ENCODE measurements at places on chromosomes 5 and 9.

DNA sequence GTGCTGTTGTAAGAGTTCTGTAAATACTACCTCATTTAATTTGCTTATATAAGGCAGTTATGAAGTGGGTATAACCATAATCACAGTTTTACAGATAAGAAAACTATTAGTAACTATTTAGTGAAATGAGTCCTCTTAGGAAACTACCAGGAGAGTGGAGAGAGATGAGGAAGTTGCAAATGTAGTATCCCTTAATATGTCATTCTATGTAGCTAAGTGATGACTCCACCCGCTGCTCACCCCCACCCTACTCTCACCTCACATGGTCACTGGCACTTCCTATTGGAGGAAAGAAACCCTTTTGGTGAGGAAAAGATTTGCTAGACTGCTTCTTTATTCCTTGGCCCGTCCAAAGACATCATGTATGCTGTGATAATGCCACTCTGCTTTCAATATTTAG, 241.8 kb upstream of the SLC24A2 start:
- no peak for DNase-seq

DNA sequence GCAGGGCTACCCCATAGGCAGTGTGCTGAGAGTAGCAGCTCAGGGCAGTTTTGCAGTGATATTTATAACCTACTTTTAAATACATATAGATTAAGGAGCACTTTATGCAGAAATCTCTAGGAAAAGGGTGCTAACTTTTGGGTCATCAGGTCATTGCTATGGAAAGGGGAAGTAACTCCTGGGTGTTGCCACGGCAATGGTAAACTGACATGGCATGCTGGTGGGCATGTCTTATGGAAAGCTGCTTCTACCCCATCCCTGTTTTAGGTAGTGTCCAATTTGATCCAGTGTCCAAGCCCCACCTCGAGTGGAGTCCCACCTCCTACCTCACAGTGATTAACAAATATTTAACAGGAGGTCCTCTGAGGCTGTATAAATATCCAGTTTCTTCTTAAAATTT, 56.8 kb upstream of the XPA start:
- DNase-seq, result no peak

DNA sequence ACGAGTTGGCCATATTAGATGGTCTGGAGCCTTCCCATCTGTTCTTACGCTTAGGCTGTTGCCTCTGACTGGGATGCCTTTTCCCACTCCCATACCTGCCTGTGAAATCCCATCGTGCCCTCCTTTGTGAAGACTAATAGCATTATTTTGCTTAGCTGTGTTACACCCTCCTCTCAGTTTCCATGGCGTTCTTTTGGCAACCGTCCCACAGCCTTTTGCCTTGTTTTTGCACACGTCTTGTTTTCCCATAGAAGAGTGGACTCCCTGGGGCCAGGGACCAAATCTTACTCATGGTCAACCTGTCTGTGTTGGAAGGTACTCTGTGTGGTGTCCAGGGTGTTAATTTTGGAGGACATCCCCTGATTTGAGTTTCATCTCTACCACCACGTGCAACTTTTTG, 242.1 kb downstream of the HSPA4 start:
- DNase-seq, result no peak

- DNase-seq, result no peak
These were observed 21.9 kb downstream of the ADAMTSL2 start for GRCh38 chr9:133556354-133556753.

GRCh38 chr5:64206653-64207052, 41.0 kb downstream of the RNF180 start:
- no peak for DNase-seq

GRCh38 chr5:91058575-91058974, 324.5 kb downstream of the ARRDC3 start:
- DNase-seq, result no peak

DNA sequence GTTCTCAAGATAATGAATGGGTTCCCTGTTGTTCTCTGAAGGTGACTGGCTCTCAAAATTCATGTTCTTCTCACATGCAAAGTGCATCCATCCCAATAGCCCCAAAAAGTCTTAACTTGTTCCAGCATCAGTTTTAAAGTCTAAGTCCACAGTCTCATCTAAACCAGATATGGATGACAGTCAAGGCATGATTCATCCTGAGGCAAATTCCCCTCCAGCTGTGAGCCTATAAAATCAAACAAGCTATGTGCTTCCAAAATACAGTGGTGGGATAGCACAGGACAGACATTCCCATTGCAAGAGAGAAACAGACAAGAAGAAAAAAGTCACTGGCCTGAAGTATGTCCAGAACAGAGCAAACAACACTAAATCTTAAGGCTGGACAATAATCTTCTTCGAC, 25.4 kb downstream of the FBXO10 start:
- no peak for DNase-seq

DNA sequence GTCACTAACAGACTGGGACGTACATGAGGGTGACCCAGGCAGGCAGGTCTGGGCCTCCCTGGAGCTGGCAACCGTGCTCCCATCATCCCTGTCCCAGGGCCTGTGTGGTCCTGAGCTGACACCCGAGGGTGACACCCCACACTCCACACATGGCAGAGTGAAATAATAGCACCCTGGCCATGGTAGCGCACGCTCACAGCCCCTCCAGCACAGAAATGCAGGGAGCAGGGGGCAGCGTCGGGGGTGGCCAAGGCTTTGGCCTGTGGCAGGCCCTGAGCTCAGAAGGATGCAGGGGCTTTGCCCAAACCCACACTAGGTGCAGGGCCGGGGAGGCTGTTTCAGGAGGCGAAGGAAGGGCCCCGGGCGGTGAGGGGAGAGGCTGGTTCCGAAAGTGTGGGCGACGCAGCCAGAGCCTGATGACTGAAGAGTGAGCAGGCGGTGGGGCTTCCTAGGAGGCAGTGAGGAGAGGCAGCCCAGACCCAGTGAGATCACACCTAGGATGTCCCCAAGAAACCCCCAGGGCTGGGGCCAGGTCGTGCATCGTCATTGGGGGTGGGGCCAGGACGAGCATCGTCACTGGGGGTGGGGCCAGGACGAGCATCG, 12.9 kb downstream of the OR2V2 start:
- DNase-seq, result no peak

DNA sequence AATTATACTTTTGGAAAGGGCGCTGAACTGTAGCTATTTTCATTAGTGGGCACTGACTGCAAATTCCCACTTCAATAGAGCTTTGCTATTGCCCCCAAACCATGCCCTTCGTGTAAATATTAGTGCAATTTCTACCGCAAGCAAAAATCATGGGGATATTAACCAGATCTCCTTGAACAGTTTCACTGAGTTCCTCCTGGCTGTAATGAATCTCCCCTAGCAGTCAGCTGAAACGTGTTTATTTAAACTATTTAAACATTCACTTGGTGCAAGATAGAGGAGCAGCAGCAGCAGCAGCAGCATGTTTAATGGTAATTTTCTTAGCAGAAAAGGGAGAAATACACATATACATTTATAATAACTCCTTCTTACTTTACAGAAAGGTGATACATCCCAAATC, 54.4 kb downstream of the ARRDC3 start:
- DNase-seq, result no peak

- no peak for DNase-seq
These were observed 1.4 kb upstream of the GABRB2 start for GRCh38 chr5:161547738-161548486.

DNA sequence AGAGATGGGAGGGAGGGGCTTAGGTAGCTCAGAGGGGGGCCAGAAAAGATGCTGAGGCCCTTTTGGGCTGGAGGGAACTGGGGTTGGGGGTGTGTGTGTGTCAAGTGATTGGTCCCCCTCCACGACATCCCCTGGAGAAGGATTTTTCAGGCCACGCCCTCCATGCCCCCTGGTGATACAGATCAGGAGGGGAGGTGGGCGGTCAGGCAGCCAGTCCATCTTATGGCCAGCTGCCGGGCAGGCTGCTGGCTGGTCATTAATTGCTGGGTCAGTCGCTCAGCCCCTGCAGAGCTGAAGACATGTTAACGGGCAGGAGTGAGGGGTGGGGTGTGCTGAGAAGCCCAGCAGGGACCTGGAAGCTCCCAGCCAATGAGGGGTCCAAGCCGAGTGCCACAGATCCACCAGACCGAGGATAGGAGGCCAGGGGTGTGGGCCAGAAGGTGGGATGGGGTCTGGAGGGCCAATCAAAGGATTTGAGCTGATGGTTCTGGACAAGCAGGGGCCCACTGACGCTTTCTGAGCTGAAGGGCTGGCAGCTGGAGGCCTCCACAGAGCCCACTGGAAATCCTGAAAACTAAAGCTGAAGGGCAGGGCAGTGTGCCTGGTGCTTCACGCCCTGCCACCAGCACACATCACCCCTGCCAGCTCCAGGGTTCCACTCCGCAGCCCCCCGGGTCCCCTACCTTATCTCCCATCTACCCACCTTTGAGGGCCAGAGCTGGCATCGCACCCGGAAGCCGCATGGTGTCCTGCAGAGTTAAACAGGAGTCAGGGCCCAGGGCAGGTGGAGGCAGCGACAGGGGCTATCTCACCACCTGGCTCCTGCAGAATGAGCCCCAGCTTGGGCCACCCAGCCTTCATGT, 19.1 kb downstream of the PDGFRB start:
- DNase-seq, result no peak
